ENCODE measurements at places on chromosomes 7 and 10. TPM values are rescaled to one million over a fixed set of nuclear protein-coding genes. Genes with fewer than 3 reads are reported as not detected.
A peak's percentile ranks its signal among the peaks of the same experiment; 100 is the strongest.

DNA sequence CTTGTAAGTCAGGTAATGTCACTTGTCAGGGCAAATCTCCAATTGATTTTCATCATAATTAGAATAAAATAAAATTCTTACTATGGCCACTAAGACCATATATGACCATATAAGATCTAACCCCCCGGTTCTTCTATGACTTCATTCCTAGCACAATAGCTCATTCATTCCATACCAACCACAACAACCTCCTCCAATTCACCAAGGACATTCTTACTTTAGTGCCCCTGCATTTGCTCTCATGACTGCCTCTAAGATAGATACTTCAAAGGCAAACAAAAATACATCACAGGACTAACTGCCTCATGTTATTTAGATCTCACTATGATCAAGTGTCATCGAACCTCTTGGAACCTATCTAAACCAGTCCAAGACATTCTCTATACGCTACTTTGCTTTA is 90.8 kb downstream of the SNX13 start:
- no peaks in the 10 kb centered on the region for H3K4me1 ChIP-seq
- H3K36me3 ChIP-seq, result no peaks in the 10 kb centered on the region
- H3K4me3 ChIP-seq, result no peak overlapping the region
- H3K27me3 ChIP-seq, result no peaks in the 10 kb centered on the region

The INA gene
- polyA plus RNA-seq, result not detected

The FAM180A gene
- 2.2 TPM for polyA plus RNA-seq

DNA sequence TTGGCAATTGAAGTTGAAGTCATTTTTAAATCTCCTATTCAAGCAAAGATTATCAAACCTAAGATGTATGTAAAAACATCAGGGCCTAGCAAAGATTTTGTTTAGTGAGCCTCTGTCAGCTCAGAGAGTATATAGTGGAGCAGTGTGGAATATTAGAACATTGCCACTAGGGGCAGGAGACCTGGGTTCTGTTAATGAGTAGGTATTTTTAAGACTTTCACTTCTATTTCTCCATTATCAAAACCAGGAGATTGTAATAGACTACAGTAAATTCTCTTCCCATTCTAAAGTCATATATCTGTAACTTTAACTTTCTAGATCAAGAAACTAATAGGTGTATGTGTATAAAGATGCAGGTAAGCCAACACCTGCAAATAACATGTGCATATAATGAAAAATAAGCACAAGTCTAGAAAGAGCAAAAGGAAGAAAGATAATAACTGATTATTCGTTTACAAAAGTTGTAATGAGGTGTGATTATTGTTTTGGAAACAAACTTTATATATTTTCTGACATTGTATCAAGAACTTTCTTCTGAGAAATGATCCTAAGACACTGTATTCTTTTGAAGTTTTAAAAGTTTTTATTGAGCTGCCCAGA is 64.4 kb downstream of the KCND2 start:
- H3K27me3 ChIP-seq, result no peaks in the 10 kb centered on the region
- DNase-seq, result peak; percentile 8
- H3K36me3 ChIP-seq, result no peaks in the 10 kb centered on the region
- no peak overlapping the region for H3K27ac ChIP-seq

GRCh38 chr7:15610503-15610902 is 48.7 kb upstream of the AGMO start:
- no peaks in the 10 kb centered on the region for H3K27me3 ChIP-seq
- no peak for DNase-seq
- H3K4me1 ChIP-seq, result no peaks in the 10 kb centered on the region
- H3K4me3 ChIP-seq, result no peak overlapping the region
- H3K36me3 ChIP-seq, result no peaks in the 10 kb centered on the region

The UCN3 gene
- 1.4 TPM for polyA plus RNA-seq

The SH2D4B gene
- polyA plus RNA-seq, result not detected

GRCh38 chr10:94626476-94626875 is 57.1 kb upstream of the CYP2C18 start:
- H3K36me3 ChIP-seq, result no peaks in the 10 kb centered on the region
- H3K27ac ChIP-seq, result no peak overlapping the region
- DNase-seq, result no peak
- H3K4me3 ChIP-seq, result no peak overlapping the region
- H3K4me1 ChIP-seq, result no peaks in the 10 kb centered on the region

DNA sequence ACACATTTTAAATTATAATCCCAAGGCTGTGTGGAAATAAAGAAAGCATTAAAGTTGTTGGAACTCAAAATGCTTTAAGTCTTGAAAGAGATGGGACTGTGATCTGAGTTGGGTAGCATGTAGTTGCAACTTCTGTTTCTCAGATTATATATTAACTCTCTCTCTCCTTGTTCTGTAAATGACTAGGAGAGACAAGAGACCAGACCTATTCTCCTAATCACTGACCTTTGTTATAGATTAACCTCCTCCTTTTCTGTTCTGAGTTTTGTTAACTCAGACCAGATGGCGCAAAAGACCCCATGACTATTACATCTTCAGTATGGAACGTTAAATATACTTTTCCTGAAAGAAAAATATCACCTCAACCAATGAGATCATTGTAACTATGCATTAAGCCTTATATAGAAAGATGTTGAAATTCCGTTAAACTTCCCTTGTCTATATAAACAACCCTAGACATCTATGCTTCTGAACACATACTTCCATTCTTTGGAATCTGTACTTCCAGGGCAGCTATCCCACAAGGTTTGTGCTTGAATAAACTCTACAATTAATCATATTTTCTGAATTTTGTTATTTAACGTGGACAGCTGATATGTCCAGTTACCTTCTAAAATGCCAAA is 143.5 kb upstream of the TRIM24 start:
- peak overlapping the region; percentile 25 for H3K27ac ChIP-seq
- H3K27me3 ChIP-seq, result no peaks in the 10 kb centered on the region
- DNase-seq, result peak; percentile 66
- H3K4me3 ChIP-seq, result no peak overlapping the region
- H3K4me1 ChIP-seq, result no peaks in the 10 kb centered on the region

- H3K36me3 ChIP-seq, result no peaks in the 10 kb centered on the region
- DNase-seq, result no peak
- H3K4me3 ChIP-seq, result no peak overlapping the region
Observed at GRCh38 chr7:31883761-31884164, 186.4 kb downstream of the PDE1C start.

The LLCFC1 gene
- not detected for polyA plus RNA-seq

DNA sequence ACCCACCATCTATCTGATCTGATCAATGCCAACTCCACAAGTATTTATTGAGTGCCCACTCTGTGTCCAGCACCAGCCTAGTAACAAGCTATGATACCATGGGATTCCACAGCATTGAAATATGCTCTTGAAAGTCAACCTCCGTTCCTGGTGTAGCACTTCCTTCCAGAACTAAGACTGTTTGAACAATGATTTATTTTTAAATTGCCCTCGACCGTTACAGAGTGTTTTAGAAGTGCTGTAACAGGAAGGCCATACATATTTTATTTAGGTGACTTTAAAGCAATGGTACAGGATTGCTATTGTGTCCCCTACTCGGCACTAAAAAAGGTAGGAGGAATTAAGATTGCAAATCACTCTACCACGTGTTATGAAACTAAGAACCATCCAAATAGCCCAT is 225.6 kb downstream of the TEX36 start:
- no peak overlapping the region for H3K27ac ChIP-seq
- no peaks in the 10 kb centered on the region for H3K36me3 ChIP-seq
- H3K27me3 ChIP-seq, result no peaks in the 10 kb centered on the region
- H3K4me1 ChIP-seq, result no peaks in the 10 kb centered on the region
